Hindlimb muscle (tissue), 1 donor: ENCODE measurements at places on chromosomes 4 and X.

DNA sequence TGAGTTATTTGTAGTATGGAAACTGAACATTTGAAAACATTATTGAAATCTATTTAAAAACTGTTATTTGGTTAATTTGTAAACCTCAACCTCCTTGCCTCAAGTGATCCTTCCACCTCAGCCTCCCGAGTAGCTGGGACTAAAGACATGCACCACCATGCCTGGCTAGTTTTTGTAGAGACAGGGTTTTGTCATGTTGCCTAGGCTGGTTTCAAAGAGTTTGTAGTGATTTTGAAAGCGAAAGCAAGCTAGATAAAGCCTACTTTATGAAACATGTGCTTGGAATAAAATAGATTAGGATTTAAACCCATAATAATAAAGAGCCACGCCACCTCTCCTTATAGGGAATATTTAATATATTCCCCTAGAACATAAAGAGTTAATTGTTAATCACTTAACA lies 23.5 kb downstream of the ARSJ start:
- DNase-seq, result no peak

GRCh38 chr4:78627046-78627965 lies 75.7 kb downstream of the ANXA3 start:
- DNase-seq, result no peak

DNA sequence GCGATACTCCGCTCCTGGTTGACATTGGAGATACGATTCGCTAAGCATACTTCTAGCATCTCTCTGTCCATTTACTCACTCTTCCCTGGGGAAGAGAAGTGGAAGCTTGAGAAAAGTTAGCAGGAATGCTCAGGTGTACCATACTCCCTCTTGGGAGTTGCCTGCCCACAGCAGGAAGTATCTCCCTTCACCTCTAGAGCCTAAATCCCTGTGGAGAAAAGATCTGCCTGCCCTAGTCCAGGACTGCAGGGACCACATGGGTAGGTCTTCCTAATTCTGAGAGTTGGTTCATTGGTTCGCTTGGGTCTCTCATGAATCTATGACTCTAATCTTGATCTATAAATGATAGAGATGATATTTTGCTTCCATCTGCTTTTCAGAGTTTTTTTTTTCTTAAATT lies 26.3 kb upstream of the MAPK10 start:
- DNase-seq, result no peak

DNA sequence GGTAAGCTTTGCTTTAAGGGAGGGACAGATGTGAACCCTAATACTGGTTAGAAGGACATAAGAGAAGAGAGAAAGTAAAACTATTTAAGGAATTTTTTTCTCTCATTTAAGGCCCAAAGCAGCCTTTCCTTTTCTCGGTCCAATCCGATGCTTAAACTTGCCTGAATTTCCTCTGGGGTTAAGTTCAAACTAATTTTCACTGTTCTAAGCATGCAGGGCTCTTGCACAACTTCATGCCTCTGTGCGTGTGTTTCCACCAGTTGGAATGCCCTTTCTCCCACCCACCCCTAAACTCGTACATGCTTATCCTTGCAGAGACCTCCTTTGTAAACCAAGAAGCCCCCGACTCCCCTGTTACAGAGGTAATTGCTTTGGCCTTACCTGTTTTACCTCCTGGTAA lies 204.7 kb downstream of the CBR4 start:
- DNase-seq, result no peak

- DNase-seq, result peak; percentile 73
Measured at GRCh38 chrX:51496501-51497291, at the start of gene NUDT11. Gene NUDT11, minus strand, starts transcription at chrX:51496592. Its CDS starts 148 bp downstream, at chrX:51496444.

DNA sequence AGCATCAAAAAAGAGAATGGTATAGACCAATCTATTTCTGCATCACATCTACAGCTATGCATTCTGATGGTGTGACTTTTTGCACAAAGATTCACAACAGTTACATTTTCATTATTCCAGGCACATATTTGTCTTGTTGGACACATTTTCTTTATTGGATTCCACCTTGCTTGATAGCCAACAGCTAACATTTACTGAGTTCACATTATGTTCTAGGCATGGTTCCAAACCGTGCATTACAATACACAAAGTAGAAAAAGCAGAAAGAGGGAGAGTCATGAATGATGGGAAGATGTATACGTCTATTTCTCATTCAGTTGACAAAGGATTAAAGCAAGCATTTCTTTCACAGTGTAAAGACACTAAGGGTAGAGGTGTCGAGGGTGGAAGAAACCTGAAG lies 22.9 kb upstream of the CLGN start:
- DNase-seq, result no peak

- DNase-seq, result no peak
Measured at GRCh38 chr4:177251237-177251636, 58.4 kb upstream of the NEIL3 start.

GRCh38 chrX:38211891-38212635 lies 8.6 kb downstream of the SRPX start:
- no peak for DNase-seq

DNA sequence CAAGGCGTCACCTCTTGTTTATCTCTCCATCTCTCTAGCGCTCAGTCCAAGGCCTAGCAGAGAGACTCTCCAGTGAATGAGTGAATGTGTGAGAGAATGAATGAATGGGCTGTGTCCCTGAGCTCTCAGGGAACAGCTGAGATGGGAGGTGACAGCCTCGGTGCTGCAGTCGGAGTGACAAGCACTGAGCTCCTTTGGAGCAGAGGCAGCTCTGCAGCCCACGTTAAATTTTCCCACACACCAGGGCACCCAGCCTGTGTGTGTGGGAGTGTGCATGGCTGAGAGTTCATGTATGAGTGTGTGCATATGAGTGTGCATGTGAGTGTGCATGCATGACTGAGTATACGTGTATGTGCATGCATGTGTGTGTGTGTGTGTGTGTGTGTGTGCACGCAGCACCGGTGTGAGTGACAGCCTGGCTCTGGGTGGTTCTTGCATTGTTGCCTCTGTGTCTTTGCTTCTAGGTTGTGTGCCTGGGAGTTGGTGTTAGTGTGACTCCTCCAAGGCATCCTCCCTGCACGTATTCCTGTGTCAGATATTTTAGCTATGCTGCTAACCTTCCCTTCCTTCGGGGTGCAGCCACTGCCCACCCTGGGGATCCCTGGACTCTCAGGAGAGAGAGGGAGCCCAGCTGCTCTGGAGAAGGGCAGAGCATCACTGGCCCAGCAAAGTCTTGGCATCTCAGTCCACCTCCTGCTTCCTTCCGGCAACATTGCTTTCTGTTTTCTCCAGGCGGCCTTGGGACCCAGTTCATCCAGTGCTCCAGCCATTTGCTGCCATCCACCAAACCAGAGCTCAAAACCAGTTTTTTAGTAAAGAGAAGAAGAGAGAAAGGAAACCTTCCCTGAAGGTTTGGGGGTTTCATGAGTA lies 98.6 kb downstream of the PPP2R2C start:
- DNase-seq, result no peak

GRCh38 chr4:173270312-173271027 lies 63.7 kb downstream of the HMGB2 start:
- peak; percentile 32 for DNase-seq

DNA sequence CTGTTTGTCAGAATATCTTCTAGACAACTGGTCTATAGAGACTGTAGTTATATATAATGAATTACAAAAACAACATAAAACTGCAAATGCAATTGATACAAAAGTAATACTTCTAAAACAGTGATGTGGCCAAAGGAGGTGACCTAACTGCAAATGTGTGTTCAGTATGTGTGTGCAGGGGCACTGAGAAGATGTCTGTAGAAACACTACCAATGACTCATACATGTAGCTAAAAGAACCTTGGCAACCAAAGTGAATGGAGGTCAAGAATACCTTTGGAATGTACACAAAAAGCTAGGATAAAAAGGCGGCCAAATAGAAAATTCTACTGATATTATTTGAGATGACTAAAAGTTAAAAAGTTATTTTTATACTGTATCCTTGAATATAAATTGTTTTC lies 261.8 kb downstream of the CAMK2D start:
- DNase-seq, result no peak

DNA sequence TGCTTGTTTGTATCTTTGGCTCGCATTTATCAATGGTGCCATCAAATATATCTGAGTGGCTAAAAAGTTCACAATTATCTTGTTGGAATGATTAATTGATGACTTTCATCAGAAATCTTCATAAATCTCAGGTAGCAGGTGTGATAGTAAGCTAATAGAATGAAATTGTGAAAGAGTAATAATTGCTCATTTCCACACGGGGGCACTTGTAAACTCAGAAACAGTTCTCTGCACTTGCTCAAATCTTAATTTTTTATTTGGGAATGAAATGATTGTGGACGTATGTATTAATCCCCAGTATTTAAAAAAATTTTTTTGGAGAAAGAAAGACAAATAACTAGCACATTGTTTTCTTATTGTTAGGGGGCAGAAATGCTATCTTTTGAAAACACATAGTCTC lies 132.8 kb downstream of the DTHD1 start:
- DNase-seq, result no peak

DNA sequence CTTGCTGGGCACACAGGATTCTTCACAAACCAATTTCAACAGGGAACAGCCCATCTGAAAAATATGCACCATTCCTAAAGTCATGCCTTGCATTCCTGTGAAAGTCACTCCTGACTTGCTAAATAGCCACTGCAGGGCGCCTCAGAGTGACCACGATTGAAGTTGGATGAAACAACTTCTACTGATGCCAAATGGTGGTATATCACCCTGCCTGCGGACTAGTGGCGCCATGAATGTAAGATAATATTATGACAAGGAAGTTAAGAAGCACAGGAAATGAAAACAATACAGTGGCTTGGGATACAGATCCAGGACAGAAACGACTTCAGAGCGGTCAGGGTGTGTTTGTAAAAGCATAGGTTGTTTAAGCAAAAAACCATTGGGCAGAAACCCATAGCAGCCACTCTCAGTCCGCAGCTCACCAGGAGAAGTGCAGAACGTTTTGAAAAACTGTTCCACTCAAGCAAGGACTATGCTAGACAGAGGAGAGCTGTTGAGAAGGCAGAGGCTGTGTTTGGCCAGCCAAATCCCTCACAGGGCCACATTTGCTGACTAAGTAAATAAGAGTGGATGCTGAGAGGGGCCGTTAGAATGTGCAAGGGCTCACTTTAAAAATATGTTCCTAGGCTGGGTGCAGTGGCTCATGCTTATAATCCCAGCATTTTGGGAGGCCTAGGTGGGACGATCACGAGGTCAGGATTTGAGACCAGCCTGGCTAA lies 250.4 kb downstream of the PTTG2 start:
- no peak for DNase-seq

DNA sequence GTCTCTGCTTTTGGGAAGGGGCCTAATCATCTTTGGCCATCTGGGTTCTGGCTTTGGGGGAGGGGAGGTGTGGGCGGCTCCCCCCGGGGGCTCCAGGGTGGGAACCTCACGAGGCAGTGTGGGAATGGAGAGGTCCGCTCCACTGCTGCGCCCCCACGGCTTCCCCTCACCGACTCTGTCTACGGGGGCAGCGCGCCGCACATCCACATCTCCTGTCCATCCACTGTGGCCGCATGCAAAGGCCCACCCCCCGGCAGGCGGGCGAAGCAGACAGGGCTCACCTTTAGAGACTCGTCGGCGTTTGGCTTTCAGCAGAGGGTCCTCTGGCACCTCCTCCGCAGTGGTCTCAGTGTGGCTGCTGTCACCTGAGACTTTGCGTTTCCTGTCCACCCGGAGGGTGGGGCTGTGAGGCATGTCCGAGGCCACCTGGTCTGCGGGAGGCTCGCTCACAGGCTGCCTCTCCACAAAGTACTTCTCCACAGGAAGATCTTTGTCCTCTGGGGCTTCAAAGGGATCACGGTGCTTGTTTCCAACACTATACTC lies 33.6 kb downstream of the BCOR start:
- no peak for DNase-seq

GRCh38 chrX:3811331-3812311 lies 98.2 kb upstream of the PRKX start:
- peak; percentile 21 for DNase-seq

- no peak for DNase-seq
Measured at GRCh38 chrX:68902706-68903504, 74.1 kb downstream of the EFNB1 start.

DNA sequence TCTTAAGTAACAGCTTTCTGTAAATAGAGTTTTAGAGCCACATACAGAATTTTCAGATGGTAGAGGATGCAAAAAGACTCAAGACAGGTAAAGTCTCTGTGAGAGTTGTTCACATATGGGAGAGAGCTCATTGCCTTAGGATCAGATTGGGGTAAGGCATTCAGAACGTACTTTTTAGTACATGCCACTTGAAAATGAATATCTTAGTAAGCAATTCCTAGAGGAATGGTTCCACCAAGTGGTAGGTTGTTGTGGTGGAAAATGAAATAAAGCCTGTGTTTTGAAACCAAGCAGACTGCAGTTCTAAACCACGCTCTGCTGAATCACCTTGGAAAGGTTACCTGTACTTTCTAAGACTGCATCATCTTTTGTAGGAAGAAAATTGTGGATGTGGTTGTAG lies 547.0 kb upstream of the LCORL start:
- no peak for DNase-seq

- no peak for DNase-seq
Measured at GRCh38 chr4:86019362-86019761, 340.5 kb downstream of the MAPK10 start.

GRCh38 chrX:29662759-29663503 lies 552.4 kb upstream of the MAGEB2 start:
- DNase-seq, result no peak

- no peak for DNase-seq
Measured at GRCh38 chr4:151953312-151953711, 192.5 kb upstream of the GATB start.

GRCh38 chrX:64093761-64094160 lies 111.7 kb downstream of the AMER1 start:
- DNase-seq, result peak; percentile 0

DNA sequence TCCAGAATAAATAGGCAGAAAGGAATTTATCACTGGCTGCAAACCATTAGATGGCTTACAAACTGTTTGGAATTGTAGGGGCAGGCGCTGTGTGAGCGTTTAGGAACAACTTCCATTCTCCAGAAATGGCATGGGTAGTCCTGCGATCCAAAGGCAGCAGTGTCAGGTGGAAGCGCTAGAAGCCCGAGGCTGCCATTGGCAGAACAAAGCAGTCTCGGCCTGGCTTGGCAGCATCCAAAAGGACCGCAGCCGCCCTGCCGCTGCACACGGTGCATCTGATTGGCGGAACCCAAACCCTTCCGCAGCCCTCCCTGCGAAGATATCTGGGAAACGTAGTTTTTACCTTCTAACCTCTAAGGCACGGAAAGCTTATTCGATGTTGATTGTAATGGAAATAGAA lies 23.6 kb upstream of the YTHDC1 start:
- DNase-seq, result peak; percentile 78

- no peak for DNase-seq
Measured at GRCh38 chr4:54581807-54582206, 76.0 kb upstream of the KIT start.

- DNase-seq, result no peak
Measured at GRCh38 chr4:104749062-104749461, 254.4 kb upstream of the CXXC4 start.

DNA sequence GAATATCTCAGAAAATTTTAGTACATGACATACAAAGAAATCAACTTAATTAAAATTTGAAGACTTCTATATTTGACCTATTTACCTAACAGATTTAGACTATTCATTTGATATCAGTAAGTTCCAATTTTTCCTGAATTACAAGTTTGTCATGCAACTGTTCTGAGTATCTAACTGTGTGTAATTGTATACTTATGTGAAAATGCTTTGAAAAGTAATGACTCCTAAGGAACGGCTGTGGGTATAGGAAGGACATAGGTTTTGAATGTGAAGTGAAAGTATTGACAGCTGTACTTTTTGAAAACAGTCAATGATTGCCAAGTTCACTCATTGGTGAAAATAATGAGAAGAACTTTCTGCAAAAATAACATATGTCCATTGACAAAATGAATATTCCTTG lies 2.9 kb downstream of the GRIA2 start:
- no peak for DNase-seq
